ENCODE measurements at places on chromosomes 5 and 9.
A peak's percentile ranks its signal among the peaks of the same experiment; 100 is the strongest.

DNA sequence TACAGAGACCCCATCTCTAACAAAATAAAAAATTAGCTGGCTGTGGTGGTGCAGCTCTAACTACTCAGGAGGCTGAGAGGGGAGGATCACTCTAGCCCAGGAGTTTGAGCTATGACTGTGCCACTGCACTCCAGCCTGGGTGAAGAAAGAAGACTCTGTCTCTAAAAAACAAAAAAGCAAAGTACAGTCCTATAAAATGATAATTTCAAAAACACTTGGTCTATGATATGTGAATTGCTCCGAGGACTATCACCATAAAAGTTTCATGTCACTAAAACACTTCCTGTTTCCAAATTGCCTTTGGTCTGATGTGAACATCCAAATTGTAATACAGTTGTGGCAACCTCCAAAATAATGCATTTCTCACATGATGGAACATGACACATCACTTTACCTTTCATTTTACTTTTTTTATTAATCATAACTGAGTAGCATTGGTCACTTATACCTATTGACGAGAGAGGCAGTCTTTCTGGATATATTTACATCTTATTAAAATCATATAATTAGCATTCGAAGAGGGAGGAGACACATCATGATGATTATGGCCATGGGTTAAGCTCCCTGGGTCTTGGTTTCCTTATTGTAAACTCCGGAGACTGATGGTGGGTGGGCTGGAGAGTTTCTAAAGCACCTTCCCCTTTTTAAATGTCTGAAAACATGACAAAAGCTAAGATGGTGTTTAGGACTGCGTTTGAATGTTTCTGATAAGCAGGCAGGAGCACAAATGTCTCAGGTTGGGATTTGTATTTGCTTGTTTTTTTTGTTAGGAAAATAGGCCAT, 25.8 kb upstream of the CD180 start:
- no peak for DNase-seq

GRCh38 chr9:120931231-120932085, 4.9 kb upstream of the TRAF1 start:
- peak; percentile 72 for DNase-seq

DNA sequence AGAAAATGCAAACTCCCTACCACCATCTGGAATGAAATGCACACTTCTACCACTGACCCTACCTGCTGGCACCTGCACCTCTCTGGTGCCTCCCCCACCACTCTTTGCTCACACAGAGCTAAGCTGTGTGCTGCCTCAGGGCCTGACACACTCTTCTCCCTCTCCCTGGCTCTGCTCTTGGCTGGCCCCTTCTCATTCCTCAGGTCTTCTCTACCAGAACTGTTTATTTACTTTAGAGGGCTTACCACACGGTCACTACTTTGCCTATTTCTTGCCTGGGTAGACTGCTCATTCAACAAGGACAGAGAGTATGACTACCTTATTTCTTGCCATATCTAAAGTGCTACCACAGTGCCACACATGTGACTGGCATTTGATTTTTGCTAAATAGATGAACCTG, 3.3 kb downstream of the REEP5 start:
- no peak for DNase-seq

GRCh38 chr5:177373806-177374205, 10.4 kb upstream of the SLC34A1 start:
- no peak for DNase-seq

DNA sequence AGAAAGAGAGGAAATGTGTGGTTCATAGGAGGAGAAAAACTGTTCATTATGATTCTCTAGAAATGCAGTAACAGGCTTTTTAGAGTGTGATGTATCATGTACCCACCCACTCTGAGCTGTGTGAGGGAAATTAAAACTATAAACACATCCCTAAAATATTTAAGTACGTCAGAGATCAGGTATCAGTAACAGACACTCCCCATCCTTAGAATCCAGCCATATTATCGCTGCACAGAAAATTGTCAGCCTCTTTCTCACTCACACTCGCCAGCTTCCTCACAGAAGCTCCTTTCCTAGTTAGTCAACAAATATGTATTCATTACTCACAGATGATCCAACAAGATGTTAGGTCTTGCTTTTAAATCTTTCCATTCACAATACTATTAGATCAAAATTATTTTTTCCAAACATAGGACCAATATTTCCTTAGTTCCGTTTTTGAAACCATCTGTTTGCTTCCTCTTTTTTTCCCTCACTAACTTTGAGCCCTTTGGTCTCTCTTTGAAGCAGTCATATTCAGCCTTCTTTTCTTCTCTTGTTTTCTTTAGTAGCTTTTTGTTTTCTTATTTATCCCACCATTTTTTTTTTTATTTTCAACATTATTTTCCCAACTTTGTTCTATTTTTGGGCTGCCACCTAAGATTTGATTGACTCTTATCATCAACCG, 13.6 kb upstream of the MAST4 start:
- DNase-seq: peak; percentile 57

DNA sequence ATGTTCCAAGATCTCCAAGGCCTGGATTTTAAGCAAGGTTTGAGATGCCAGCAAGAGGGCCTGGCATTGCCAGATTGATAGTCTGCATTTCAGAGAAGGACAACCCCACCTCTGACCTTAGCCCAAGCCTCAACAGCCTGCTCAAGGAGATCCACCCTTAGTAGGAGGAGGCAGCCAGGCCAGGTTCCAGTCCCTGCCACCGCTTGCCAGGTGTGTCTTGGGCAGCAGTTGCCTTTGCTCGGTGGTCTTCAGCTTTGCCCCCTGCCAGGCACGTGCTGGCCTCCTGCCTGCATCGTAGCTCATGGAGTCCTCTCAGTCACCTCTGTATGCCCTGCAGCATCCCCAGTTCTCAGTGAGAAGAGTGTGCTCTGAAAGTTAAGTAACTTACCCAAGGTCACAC, 134.2 kb downstream of the KCNIP1 start:
- no peak for DNase-seq

DNA sequence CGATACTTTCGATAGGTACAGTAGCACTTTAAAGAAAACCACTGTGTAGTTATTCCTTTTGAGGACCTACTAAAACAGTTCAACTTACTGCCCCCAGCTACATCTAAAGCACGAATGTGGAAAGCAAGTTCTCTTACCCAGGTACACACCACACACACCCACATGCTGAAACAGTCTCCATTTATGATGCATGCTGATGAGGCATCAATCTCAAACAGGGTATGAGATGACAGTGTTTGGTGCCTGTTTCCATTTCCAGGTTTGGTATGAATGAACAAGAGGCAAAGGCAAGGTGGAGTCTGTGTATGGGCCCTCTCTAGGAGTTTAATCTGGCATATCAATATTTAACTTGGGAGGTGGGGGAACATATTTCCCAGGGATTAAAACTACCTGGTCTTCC, 13.9 kb downstream of the HMGXB3 start:
- no peak for DNase-seq

DNA sequence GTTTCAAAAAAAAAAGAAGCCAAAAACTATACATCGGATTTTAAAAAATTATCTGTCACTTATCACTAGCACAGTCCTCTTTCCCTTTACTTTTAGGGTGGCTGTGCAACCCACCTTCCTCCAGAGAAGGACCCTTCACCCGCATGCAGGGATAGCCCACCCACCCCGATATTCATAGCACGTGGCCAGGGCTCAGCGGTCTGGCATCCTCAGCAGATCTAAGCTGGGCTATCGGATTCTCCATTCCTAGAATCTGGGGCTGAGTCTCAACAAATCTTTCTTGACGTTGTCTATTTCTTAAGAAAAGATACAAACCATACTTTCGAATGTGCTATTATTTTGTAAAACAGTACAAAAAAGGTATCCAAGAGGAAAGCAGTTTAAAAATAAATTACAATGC, 70.9 kb downstream of the MYO10 start:
- no peak for DNase-seq

GRCh38 chr9:76730801-76731200, 33.4 kb upstream of the PCA3 start:
- peak; percentile 52 for DNase-seq

GRCh38 chr9:134187110-134187531, 22.8 kb upstream of the RNU6ATAC start:
- no peak for DNase-seq

DNA sequence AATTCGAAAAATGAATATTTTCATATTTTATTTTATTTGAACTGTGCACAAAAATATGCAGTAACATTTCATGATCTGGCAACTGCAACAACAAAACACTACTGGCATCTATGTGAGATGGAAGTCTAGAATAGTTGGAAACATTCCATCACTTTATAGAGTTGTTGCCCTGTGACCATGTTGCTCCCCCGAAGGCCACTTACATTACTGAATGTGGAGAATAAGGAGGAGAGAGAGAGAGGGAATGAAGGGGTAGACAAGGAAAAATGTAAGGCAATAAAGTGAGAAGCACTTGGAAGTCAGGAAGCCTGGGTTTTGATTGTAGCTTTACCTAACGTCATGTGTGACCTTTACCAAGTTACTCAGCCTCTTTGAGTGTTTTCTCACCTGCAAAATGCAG, 437.2 kb upstream of the EDIL3 start:
- DNase-seq: no peak

DNA sequence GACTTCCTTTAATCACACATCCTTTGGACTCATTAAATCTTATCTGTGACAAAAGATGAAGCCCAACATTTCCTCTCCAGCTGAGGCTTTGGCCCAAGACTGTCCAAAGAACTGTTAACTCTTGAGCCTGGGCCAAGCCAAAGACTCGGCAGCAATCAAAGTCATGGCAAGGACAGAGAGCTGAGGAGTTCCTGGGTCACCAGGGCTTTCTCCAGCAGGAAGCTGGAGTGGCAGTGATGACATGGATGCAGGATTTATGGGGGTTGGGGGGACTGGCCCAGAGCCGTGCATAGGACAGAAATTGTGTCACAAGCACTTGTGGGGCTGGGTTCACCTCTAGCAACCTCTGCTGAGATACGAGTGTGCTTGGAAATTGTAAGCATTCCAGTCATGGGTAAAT, 440.3 kb downstream of the PLK2 start:
- peak; percentile 57 for DNase-seq

DNA sequence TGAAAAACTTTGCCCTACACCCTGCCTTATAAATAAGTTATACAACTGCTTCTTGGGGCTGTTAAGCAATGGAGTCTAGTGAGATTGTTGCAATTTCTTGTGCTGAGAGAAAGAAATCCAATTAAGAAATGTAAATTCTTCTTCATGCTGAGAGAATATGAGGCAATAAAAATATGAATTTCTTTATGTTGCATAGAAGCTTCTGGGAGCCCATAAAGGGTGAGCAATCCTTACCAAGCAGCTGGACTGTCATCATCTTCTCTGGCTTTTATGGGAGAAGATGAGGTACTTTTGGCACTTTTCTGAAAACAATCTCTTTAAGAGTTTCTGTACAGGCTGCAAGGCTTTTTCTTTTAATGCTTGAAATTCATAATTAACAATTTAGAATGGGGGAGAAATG, 204.3 kb downstream of the DMRTA1 start:
- no peak for DNase-seq

DNA sequence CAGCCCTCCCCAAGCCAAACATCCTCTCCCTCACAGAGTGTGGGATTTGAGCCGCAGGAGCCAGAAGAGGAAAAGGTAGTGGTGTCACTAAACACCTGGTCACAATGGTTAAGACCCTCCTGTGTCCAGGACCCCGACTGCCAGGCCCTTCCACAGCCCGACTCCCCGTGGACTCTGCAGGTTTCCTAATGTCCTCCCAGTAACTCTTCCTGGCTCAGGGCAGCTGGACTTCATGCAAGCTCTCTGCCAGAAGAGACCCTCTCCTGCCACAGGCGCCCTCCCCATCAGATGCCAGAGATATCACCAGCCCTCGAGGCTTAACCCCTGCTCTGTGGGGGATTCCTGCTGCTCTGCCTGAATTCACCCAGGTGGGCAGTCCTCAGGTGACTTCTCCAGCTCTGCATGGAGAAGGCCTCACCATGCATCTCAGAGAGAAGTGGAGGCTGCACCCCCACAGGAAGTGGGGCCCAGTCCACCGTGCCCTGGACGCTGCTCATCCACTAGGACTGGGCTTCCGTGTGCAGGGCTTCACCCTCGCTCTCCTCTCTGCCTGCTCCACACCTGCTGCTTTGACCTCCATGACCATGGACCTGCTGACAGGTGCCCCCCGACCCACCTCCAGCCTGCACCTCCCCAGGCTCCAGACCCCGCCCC, 111.2 kb downstream of the ADAMTS2 start:
- DNase-seq: no peak

DNA sequence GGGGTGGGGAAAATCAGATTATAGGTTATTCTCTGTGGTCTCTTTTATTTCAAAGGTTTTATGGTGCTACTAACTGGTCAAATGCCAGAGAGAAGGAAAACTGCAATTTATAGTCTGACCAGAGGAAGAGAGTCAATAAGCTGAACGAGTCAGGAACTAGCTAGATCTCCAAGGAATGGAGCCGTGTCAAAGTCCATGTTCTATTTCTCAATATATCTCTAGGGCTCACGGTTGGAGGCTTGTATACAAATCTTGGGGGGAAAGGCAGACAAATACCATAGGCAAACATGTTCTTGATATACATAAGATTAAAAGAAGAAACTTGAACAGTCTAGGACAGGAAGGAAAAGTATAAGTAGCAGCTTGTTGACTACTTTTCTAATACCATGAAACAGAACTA, 627.1 kb downstream of the PDE4D start:
- DNase-seq: no peak

- no peak for DNase-seq
Observed at GRCh38 chr9:127161081-127161624, 38.7 kb upstream of the ANGPTL2 start.

GRCh38 chr5:34501840-34502239, 154.3 kb upstream of the RAI14 start:
- no peak for DNase-seq

- no peak for DNase-seq
Observed at GRCh38 chr5:50435168-50435567, 5.9 kb downstream of the EMB start.

Measured in fibroblast of skin of right quadriceps (primary cell).